ENCODE measurements at places on chromosomes 4 and X. TPM values are rescaled to one million over a fixed set of nuclear protein-coding genes. Genes with fewer than 3 reads are reported as not detected.

DNA sequence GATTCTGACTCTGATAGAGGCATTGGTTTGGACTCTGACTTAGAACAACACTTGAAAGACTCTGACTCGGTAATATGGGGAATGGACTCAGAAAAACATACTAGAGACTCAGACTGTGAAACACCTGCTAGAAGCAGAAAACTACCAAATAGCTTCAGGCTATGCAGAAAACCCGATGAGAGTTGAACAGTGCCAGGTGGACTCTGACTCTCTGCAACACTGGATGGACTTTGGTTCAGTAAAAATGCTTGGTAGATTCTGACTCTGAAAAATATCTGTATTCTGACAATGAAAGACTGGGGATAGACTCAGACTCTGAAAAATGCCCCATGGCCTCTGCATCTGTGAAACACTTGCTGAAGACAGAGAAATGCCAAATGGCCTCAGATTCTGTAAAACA, 215.1 kb upstream of the HDX start:
- no peak for DNase-seq

DNA sequence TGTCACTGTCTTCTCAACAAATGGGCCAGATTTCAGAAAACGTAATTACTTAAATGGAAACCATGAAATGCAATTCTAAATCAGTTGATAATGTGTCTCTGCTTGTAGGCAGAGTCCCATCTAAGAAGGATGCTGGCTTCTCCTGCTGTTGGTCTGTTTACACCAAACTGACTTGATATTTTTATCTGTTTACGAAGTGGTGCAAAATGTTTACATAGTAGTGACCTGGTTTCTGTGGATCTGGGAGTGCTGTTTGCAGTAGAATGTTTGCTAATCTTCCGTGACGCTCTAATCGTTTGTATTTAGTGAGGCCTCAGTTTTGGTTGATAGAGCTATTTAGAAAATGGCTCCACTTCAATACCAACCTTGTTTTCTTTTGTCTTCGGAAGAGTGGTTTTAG, 213.5 kb downstream of the VEGFC start:
- DNase-seq, result no peak

GRCh38 chr4:182695842-182696241, 221.3 kb downstream of the DCTD start:
- DNase-seq, result no peak

DNA sequence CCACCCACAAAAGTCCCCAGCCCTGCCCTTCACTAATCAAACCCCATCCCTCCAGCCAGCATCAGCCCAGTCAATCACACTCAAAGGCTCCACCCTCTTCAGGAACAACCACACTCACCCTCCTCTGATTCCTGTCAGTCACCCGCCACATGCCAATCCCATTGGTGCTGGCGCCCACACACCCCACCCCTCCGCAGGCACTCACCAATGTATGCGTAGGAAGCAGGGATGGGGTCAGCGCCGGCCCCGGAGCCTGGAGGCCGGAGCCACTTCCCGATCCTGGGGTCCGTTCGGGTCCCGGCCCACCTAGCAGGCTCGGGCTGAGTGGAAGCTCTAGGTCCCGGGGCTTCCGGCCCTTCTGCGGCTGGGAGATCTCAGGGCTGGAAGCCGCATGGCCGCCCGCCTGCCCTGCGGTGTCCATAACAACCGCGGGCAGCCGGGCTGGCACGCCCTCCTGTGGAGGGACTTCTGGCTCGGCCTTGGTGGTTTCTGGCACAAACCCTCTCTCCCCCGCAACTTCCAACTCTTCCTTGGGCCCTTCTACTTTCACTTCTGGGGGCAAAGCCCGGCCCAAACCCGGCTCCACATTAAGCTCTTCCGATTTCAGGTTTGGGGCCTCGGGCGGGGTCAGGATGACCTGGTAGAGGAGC, 7.9 kb upstream of the CFP start:
- no peak for DNase-seq

- DNase-seq, result no peak
Measured at GRCh38 chrX:151505796-151506195, 57.7 kb upstream of the PASD1 start.

Gene HMX1
- not detected for total RNA-seq

Gene TMEM47
- total RNA-seq, result 35.1 TPM

Measured in esophagus squamous epithelium (tissue), 5 donors.